ENCODE measurements at places on chromosomes 3 and 15.

GRCh38 chr3:94716326-94717018 lies 653.6 kb downstream of the NSUN3 start:
- no peak for DNase-seq

DNA sequence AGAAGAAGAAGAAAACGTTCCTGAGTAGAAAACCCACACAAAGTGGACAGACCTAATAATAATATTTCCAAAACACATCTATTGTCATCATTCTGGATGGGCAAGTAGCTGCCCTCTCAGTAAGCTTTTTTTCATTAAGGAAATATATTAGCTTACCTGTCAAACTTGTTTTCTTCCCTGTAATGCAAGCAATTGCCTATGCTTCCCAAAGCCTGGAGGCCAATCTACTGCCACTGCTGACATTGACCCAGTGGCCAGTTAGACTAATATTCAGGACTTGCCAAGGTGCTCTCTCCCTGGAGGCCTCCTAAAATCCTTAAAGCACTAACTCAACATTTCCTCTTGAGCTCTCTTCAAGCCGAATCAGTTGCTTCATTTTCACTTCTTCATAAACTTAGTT lies 86.7 kb downstream of the TAMM41 start:
- no peak for DNase-seq

DNA sequence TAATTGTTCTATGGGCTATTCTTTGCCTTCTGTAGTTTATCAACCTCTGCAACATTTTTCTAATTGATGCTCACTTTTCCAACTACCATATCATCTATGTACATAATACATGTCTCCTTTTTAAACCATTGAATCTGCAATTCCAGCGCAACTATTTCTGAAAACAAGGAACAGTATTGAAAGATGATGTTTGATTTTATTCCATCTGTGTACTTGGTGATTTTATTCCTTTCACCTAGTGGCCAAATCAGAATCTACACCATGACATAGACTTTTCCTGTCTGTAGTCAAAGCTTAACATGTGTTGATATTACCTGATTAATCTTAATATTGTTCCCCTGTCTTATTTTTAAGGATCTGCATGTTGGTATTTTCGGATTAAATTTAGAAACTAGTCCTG lies 13.0 kb downstream of the NKTR start:
- DNase-seq, result peak; percentile 38

- no peak for DNase-seq
These were observed 2.4 kb upstream of the LMCD1 start for GRCh38 chr3:8499181-8499611.

GRCh38 chr3:126656371-126657134 lies 1.6 kb upstream of the TXNRD3 start:
- DNase-seq, result no peak

GRCh38 chr3:86388820-86389219 lies 602.1 kb downstream of the VGLL3 start:
- no peak for DNase-seq

- no peak for DNase-seq
These were observed 48.9 kb downstream of the SUMF1 start for GRCh38 chr3:4418156-4418555.

DNA sequence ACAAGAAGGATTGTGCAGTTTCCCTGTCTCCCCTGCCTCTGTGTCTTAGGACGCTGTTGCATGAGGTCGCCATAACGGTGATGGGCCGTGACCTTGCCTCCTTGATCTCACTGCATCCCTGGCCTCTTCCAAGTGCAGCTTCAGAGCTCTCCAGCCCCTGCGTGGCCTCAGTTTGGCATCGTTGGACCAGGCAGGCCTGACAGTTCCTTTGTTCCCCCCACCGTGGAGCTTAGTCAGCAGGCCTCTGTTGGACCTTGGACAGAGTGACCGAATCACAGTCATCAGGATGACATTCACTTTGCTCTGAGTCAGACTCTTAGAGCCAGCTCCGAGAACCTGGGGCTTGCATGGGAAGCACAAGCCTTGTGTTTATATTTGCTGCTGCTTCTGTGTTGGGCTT lies 139.4 kb downstream of the OPA1 start:
- DNase-seq, result no peak

GRCh38 chr3:126985132-126985985 lies 2.4 kb downstream of the PLXNA1 start:
- DNase-seq, result no peak

GRCh38 chr15:62672268-62672667 lies 370.3 kb upstream of the TPM1 start:
- DNase-seq, result no peak

- no peak for DNase-seq
These were observed 43.1 kb downstream of the BHLHE40 start for GRCh38 chr3:5022187-5022965.

DNA sequence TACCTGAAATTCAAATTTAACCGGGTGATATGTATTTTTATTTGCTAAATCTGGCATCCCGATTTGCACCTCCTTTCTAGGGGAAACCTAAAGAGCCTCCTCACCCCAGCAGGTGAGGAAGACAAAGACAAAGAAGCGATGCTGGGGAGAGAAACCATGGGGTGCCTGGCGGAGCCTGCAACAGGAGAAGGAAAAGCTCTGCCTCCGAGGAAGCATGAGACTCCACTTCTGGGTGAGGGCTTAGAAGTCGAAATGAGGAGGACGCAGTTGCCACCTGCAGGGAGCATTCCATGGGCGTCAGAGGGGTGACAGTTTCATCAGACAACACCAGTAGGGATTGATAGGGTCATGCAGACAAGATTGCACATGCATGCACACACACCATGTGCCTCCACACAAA lies 30.5 kb upstream of the LYZL4 start:
- no peak for DNase-seq

DNA sequence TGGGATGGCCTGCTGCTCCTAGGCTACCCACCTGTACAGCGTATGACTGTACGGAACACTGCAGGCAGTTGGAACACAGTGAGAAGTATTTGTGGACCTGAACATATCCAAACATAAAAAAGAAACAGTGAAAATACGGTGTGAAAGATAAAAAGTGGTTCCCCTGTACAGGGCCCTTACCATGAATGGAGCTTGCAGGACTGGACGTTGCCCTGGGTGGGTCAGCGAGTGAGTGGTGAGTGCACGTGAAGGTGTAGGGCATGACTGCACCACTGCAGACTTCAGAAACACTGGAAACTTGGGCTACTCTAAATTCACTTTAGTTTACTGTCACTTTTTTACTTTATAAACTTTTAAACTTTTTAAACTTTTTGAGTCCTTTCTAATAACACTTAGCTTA lies 71.2 kb upstream of the SLC6A6 start:
- DNase-seq, result no peak

- DNase-seq, result no peak
These were observed 9.4 kb downstream of the CEMIP start for GRCh38 chr15:80788536-80788935.

DNA sequence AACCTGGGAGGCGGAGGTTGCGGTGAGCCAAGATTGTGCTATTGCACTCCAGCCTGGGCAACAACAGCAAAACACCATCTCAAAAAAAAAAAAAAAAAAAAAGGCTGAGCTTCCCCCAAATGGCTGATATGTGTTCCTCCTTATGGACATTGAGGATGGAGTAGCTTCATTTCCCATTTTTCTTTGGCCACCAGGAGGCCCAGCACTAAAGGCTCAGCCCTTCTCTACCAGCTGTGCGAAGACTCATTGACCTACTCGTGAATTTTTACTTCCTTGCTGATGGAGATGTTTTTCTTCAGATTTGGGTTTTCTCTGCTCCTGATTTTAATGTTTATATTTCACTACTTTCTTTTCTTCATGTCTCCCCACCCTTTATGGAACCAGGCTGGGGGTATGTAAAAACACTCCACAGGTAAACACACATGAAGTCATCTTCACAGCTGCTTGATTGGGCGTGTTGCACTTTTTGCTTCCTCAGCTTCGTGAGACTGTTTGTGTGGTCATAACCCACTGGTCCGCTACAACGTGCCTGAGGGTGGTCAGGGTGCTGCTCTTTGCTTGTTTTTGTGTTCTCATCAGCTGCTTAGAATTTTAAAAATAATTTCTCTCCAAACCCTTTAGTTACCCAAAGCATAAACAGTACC lies 13.5 kb downstream of the SEMA4B start:
- no peak for DNase-seq

DNA sequence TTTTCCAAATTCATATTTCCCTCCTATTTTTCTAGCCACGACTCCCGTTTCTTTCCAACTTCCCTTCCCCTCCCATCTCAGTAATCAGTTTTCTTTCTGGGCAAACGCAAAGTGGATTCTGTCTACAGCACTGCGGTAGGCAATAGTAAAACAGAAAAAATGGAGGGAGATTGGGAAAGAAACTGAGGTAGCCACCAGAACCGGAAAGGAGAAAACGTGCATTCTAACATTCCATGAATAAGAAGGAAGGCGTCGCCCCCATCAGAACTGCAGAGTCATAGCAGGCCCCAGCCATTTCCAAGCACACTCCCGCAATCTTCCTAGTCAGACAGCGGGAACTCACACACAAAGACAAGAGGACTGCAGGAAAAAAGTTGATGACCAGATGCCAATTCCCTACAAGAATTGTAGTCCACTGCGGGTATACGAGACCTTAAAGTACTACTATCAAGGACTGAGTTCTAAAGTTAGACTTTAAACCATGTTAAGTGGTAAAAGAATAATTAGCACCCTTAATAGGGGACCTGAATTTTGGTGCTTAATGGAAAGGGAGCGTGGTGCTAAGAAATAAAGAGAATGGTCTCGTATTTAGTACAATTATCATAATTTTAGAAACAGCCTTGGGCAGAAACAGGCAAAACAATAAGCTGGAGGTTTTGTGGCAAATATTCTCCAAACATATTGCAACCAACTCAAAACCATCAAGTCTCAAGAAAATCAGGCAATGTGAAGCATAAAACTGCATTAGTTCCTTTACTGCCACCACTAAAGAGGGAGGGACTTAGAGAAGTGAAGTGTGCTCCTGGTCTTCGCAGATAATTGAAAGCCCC lies 1.4 kb downstream of the PFN2 start:
- DNase-seq, result peak; percentile 7

- no peak for DNase-seq
These were observed 203.8 kb upstream of the HES1 start for GRCh38 chr3:193932136-193932535.

DNA sequence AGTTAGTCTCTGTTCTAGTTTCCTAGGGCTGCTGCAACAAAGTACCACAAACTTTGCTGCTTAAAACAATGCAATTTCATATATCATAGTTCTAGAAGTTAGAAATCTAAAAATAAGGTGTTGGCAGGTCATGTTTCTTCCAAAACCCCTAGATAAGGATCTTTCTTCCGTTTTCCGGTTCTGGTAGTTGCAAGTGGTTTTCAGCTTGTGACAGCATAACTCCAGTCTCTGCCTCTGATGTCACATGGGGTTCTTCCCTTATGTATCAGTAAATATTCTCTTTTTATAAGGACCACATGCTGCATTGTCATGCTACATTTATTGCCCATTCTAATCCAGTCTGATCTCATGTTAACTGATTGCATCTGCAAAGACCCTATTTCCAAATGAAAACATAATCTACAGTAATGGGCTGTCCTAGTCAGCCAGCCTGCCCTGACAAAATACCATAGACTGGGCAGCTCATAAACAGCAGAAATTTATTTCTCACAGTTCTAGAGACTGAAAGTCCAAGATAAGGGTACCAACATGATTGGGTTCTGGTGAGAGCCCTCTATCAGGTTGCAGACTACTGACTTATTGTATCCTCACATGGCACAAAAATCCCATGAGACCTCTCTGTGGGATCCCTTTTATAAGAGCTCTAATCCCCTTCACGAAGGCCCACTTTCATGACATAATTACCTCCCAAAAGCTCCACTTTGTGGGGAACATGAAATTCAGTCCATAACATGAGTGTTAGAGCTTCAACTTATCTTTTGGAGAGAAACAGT lies 642.0 kb upstream of the NAALADL2 start:
- DNase-seq, result no peak

- no peak for DNase-seq
These were observed 102.5 kb downstream of the AKAP13 start for GRCh38 chr15:85482894-85483293.

- DNase-seq, result no peak
These were observed 374.7 kb downstream of the TUSC7 start for GRCh38 chr3:117084277-117084676.

- DNase-seq, result no peak
These were observed 22.1 kb downstream of the GABRR3 start for GRCh38 chr3:98012979-98013378.

DNA sequence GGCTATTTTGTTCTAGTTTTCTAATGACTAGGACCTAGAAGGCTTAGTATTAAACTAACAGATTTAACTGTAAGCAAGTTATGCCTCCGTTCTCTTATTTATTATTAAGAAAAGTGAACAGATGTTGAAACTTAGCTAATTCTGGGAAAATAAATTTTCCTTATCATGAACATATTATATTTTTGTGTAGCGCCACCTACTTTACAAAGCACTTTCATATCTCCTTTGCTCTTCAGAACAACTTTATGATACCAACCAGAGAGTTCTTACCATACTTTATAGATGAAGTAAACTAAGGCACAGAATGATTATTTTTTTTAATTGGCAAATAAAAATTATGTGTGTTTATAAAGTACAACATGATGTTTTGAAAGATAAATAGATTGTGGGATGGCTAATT lies 59.4 kb downstream of the NME9 start:
- DNase-seq, result no peak

DNA sequence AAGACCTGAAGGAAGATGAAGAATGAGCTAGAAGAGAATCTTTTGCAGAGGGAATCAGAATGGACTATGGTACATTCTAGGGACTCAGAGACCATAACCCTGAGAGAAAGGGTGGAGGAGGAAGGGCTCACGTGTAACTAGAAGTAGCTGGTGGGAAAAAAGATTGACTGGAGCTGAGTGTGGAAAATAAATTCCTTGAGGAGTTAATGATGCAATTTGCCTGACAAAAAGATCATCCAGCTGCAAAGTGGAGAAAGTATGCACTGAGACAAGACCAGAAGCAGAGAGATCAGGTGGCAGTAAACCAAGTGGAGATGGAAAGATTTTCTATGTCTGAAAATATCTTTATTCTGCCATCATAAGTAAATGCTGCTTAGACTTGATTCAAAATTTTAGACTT lies 52.9 kb upstream of the TBL1XR1 start:
- no peak for DNase-seq

GRCh38 chr15:72365844-72366243 lies 10.0 kb downstream of the HEXA start:
- no peak for DNase-seq

- DNase-seq, result no peak
These were observed 2.1 kb upstream of the CCDC174 start for GRCh38 chr3:14649466-14649865.

- DNase-seq, result no peak
These were observed 14.9 kb downstream of the SATB1 start for GRCh38 chr3:18410205-18410604.

Measured in K562 (cell line).